ENCODE measurements at places on chromosomes 3 and 15. TPM values are rescaled to one million over a fixed set of nuclear protein-coding genes. Genes with fewer than 3 reads are reported as not detected.

The ST3GAL6 gene
- total RNA-seq: 1.3 TPM

The EAF2 gene
- total RNA-seq: 0.97 TPM

The TMF1 gene
- 61.0 TPM for total RNA-seq

The ACP3 gene
- total RNA-seq: not detected

The ADGRG7 gene
- not detected for total RNA-seq

The HYKK gene
- 4.7 TPM for total RNA-seq

The LRRC31 gene
- not detected for total RNA-seq

The HCLS1 gene
- 4.0 TPM for total RNA-seq

The SLC9C1 gene
- under 0.01 TPM for total RNA-seq

The PDIA5 gene
- total RNA-seq: 101 TPM

The ZNF619 gene
- 9.7 TPM for total RNA-seq

The SOX14 gene
- not detected for total RNA-seq

The RARB gene
- total RNA-seq: 13.4 TPM

The FBXO45 gene
- 10.6 TPM for total RNA-seq

The GRK7 gene
- not detected for total RNA-seq

The PROK2 gene
- not detected for total RNA-seq

The MYZAP gene
- total RNA-seq: 0.65 TPM

The EDEM1 gene
- 39.2 TPM for total RNA-seq

The HTR3E gene
- total RNA-seq: not detected

The C3orf70 gene
- total RNA-seq: 1.5 TPM

The ITIH3 gene
- total RNA-seq: 0.11 TPM

The PRSS50 gene
- total RNA-seq: under 0.01 TPM

The MYO5C gene
- total RNA-seq: 1.2 TPM

The SUCLG2 gene
- 131 TPM for total RNA-seq

The AGBL1 gene
- total RNA-seq: not detected

The SCG5 gene
- total RNA-seq: 2.1 TPM

The SEMA4B gene
- total RNA-seq: 21.2 TPM

The PLS1 gene
- 0.26 TPM for total RNA-seq

The DNAH12 gene
- total RNA-seq: 0.13 TPM

The CLDN18 gene
- under 0.01 TPM for total RNA-seq

The DPPA2 gene
- total RNA-seq: not detected

The LRRC34 gene
- 6.1 TPM for total RNA-seq

The SLC22A14 gene
- 0.32 TPM for total RNA-seq

The TMC3 gene
- total RNA-seq: not detected

The FBLN2 gene
- total RNA-seq: 53.0 TPM

The CHRNA5 gene
- 0.32 TPM for total RNA-seq

The HRG gene
- total RNA-seq: not detected
